ENCODE measurements at places on chromosomes 5 and 9. TPM values are rescaled to one million over a fixed set of nuclear protein-coding genes. Genes with fewer than 3 reads are reported as not detected.

FKTN gene
- 11.9 TPM for total RNA-seq

ST8SIA4 gene
- total RNA-seq, result 29.0 TPM

OR1Q1 gene
- total RNA-seq, result not detected

GMCL2 gene
- not detected for total RNA-seq

CSNK1G3 gene
- 34.8 TPM for total RNA-seq

PIP5K1B gene
- total RNA-seq, result not detected

GRCh38 chr5:9173281-9174048, 372.4 kb downstream of the SEMA5A start:
- no peak for DNase-seq

DNA sequence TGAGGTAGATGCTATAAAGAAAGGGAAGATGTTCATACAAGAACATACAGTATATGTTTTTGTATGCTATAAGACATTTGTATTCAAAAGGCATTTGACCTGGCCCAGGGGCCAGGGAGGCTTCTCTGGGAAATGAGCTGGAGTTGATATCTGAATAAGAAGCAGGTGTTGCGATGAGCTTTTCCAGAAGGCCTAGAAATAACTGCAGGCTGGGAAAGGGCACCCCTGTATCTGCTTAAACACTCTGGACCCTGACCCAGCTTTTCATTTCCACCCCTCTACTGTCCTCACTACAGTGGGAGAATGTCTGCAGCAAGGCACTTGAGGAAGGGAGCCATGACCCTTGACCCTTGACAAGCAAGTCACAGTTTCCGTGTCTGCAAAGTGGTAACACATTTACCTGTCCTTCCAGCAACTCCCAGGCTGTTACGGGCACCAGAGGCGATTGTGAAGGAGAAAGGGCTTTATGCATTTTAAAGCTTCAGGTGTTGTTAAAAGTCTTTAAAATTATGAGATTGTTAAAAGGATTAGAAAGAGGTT, 88.2 kb upstream of the PANK3 start:
- no peak for DNase-seq

- no peak for DNase-seq
These were observed 4.1 kb downstream of the PLPP1 start for GRCh38 chr5:55530669-55531068.

- no peak for DNase-seq
These were observed 68.5 kb downstream of the GLDC start for GRCh38 chr9:6576987-6577386.

DNA sequence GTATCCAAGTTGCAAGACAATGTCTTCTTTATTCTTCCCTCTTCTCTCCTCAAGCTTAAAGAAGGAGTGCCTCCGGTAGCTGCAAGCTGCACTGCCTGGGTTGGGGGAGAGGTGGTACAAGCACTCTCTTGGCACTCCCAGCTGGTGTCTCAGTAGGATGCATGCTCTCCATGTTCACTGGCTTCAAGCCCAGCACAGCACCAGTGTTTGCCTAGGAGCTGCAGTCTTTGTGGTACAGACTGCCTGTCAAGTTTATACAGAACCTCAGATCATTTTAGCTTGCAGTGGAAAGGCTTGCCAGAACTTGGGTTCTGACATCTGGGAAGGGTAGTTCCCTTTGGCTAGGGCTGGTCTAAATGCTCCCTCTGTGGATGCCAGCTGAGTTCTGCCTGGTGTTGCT, 505.6 kb downstream of the MAN2A1 start:
- no peak for DNase-seq

DNA sequence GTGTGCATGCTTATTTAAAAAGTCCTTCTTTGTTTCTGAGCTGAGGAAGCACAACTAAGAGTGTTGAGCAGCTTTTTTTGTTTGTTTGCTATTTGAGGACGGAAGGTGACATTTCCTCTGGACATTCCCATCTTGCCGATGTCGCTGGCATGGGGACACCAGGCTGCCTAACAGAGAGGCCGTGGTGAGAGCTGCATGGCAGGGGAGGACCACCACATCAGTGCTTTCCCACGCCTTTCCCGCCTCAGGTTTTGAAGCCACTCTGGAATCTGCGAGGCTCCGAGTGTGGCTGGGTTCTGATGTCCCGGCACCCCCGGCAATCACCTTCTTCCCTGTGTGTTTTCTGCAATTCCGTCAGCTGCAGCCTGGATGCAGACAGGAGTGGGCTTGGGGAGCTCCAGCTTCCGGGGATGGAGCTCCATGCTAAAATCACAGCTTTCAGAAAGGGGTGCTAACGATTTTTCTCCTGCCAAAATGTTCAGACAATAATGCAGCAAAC, 259.8 kb upstream of the IRX4 start:
- DNase-seq, result no peak

DNA sequence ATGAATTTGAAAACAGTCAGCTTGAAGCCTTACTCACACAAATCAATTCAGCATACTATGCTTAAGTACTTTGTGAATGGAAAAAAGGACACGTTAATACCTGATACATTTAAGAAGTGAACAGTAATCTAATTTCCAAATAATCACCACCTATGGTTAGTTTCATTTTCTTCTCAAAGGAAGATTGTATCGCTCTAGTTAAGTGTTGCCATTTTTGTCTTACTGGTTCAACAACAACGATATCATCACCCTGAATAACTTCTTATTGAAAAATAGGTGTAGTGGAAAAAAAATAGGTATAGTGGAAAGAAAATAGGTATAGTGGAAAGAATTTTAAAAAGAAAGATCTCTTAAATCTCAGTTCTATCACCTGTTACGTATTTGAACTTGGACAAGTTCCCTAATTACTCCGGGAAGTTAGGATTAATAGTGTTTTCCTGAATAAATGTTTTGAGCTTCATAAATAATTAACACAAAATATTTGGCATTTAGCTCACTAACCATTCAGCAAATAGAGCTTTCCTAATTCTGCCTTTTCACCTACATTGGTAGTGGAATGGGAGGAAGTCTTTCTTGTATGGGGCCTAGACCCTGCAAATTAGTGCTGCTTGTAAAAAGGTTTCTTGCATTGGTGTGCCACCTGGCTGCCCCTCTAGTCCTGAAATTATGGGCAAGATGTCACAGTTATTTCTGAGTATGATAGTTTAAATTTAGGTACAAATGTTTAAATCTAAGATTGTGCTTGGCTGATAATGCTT, 502.6 kb upstream of the NMUR2 start:
- DNase-seq, result no peak

GRCh38 chr5:10555277-10555684, 8.6 kb upstream of the ANKRD33B start:
- peak; percentile 88 for DNase-seq

DNA sequence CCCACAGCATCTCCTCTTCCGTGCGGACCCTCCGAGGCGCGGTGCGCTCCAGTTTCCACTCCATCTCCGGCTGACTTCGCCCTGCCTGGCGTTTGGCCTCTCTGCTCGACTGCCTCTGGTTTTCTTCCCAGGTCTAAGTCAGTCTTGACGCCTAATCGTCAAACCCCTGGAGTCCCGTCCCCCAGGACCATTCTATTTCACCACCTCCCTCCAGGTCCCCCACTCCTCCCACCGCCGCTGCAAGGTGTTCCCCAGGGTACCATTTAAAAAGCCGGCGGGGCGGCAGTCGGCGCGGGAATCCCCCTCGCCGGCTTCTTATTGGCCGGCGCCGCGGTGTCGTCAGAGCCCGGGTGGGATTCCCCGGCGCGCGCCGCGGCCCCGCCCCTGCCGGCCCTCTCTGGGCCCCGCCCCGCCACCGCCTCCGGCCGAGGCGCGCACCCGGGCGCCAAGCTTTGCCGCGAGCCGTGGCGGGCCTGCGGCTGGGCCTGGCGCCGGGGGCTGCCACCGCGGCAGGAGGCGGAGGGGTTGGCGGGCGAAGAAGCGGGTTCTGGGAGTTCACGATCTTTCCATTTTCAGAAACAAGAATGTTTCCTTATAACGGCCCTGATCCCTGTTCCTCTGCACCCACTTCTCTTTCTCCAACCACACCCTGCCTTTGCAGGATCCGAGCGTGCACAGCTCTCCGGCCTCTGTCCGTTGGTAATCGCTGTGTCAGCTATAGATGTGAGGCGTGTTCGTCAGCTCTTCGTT, at the start of gene CDC20B:
Gene CDC20B (minus strand): TSS at position 241 of the 750 bp plus-strand sequence. CDS start 177 bp downstream, at position 64.
- peak; percentile 26 for DNase-seq

GRCh38 chr9:78149702-78150291, 86.1 kb upstream of the CEP78 start:
- no peak for DNase-seq

GRCh38 chr5:180607861-180608571, 16.7 kb upstream of the SCGB3A1 start:
- DNase-seq, result no peak

GRCh38 chr9:21096172-21096900, 18.6 kb upstream of the IFNB1 start:
- peak; percentile 51 for DNase-seq

GRCh38 chr5:53089481-53089991, 20.0 kb downstream of the MOCS2 start:
- no peak for DNase-seq

GRCh38 chr5:58885260-58885659, 302.4 kb downstream of the RAB3C start:
- no peak for DNase-seq

DNA sequence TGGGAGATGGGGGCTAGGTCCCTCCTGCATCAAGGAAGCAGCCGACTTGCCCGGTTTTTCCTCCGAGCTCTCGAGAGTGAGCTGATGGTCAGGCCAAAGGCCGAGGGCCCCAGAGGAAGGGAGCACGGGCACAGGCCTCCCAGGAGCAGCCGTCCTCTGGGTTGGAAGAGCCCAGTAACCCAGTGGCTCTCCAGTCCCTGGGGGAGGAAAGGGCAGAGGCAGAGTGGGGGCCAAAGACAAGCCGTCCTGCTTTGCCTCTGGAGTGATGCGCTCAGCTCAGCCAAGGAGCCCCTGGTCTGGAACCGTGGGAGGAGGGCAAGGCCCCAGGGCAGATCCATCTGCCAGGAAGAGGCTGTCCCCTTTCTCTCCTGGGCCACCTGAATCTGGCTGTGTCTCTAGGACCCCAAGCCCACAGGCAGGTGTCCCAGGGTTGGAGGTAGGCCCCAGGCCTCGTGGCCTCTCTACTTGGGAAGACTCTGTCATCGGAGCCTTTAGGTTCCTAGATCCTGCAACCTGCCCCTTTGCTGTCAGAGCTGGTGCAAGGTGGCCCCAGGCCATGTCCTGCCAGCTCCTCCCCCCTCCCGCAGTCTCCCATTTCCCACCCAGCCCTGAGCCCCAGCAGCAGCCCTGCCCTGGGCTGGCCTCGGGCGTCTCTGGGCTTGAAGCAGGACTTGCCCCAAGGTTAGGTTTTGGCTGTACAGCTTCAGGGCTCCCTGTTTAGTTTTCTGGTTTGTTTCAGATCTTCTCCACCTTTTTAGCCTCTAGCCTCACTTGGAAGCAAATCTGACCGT, 224.1 kb downstream of the CACNA1B start:
- DNase-seq, result no peak

GRCh38 chr5:68187268-68188055, 28.1 kb upstream of the PIK3R1 start:
- DNase-seq, result no peak

GRCh38 chr5:126941403-126941802, 89.0 kb downstream of the MARCHF3 start:
- DNase-seq, result no peak

DNA sequence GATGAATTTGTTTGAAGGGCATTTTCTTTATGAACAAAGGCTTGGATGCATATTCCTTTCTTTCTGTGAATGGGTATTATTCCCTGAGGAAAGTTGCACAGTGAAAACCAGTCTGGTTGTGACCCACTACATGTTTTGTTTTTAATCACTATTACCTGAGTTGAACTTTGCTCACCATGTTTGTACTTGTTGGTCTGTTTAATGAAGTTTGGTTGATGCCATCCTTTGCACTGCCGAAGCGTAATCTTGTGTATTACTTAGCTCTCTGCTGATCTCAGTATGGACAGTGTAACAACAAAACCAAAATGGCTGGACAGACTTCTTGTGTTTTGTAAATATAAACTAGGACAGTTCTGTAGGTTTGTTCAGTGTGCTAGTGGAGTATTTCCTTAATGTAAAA, 38.1 kb downstream of the UGCG start:
- DNase-seq, result no peak

GRCh38 chr5:135913713-135914626, 18.3 kb upstream of the IL9 start:
- no peak for DNase-seq

All from H4 (cell line).